GM19239 (cell line): ENCODE measurements at places on chromosomes 4 and X.

DNA sequence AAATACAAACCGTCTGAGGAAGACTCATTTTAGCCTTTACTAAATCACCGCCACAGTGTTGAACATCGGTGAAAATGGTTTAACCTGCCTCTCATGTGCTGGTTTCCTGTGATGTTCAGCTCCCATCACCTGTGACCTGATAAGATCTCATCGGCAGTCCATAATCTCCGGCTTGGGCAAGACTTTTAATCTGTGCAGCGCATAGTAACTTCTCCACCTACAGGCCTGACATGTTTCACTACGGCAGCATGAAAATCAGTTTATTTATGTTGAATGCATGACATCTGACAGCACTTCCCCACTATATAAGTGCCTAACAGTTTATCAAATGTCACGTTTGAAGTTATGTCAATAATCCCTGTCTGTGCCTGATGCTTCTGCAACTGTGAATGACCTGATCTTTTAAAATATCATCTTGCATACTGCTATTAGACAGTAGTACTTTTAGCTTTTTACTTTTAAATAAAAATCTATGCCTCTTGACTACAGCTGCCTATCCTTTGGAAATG is 1919.8 kb upstream of the AGA start:
- DNase-seq: no peak

DNA sequence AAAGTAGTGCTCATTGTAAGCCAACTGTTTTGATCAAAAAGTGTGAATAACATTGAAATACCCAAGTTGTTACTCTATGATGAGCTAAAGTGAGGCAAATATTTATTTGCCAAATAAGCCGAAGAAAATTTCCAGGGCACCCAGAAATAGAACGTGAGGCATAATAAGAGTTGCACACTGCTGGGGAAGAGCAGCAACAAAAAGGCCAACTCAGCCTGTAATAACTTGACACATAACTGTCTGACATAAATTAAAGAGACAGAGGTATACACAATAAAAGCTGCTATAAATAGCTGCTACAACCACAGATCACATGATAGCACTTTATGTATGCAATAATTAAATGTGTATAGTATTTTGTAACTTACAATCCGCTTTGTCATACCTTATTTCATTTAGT is 2.0 kb upstream of the ABCB7 start:
- no peak for DNase-seq

GRCh38 chr4:186940476-186940875 is 216.8 kb upstream of the FAT1 start:
- no peak for DNase-seq

- no peak for DNase-seq
Observed at GRCh38 chrX:313546-313945, 5.0 kb downstream of the GTPBP6 start.

DNA sequence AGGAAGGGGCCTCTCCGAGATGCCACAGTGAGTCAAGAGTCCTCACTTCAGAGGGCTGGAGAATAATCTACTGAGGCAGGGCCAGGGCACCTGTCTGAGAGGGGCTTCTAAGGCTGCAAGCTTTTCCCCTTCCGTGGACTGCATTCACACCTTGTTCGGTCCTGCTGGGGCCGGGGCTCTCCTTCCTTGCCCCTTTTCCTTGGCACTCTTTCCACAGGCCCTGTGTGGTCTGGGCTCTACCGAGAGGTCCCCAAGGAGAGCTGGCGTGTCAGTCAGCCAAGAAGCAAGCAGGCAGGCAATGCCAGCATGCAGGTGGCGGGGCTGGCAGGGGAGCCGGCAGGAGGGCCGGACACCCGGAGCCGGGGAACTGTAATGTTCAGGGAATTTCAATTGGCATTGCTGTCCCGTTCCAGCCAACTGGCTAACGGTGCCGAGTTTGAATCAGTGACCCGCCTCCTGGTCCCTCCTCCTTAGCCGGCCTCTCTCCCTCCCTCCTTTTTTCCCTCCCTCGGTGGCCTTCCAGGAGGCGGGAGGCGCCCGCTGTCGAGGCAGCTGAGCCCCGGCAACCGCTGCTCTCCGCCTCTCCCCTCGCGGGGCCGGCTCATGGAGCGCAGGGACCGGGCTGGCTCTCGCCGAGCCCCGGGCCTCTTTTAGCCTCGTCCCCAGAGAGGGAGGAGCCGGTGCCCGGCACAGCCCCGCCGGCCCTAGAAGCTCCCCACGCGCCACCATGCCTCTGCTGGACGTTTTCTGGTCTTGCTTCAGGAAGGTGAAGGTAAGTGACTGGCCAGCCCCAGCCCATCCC is at the start of gene STARD8:
STARD8 (plus strand) TSS at position 511 of the 802 bp plus-strand sequence; CDS start at position 728, 217 bp downstream.
- no peak for DNase-seq

DNA sequence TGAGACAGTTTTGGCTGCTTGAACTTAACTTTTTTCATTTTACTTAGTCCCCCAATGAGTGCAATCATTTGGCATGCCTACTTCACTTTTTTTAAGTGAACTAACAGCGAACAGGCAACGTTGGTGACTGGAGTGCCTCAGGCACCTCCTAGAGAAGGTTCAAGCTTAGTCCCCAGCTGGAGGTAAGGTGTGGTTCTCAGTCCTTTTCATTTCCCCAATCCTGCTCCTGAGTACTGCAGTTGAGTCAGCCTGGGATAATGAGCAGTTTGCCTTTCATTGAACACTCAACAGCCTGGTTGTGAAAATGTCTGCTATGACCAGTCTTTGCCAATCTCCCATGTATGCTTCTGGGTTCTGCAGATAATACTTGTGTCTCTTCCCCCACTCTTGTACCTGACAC is 109.5 kb downstream of the CDKL5 start:
- DNase-seq: no peak

GRCh38 chrX:26845056-26845455 is 618.1 kb downstream of the PPP4R3C start:
- no peak for DNase-seq

- DNase-seq: no peak
Observed at GRCh38 chr4:54227256-54228055, 1.6 kb upstream of the PDGFRA start.

- DNase-seq: no peak
Observed at GRCh38 chr4:142595222-142595871, 250.8 kb downstream of the INPP4B start.

- DNase-seq: no peak
Observed at GRCh38 chrX:6667048-6667768, 132.3 kb upstream of the VCX3A start.

DNA sequence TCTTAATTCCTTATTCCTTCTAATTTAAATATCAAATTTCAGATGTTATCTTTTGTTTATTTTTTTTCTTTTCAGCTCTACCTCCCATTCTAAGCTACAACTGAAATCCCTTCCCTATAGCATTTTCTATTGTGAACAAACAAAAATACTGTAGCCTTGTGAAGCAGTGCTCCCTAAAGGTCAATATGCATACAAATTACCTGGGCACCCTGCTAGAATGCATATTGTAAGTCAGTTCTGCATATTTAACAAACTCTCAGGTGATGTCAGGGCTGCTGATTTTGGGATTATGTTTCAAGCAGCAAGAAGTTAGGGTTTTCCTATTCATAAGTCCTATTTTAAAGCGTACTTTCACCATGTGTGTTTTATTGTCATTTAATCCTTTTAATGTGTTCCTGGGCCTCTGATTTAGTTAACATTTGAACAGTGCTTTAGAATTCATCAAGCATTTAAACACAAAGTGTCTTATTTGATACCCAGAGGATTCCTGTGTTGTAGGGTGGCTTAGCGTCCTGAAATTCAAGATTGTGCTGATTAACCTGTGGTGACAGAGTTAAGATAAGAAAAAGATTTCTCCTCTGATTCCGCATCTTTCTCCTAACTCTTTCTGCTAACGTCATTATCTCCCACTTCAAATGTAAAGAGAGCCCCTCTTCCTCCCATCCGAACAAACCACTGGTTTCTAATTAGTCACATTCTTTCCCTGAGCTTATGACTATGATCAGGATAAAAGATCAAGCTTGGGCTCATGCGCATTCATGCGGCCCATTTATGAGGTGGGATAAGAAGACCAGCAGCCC is 221.3 kb downstream of the ANK2 start:
- no peak for DNase-seq

DNA sequence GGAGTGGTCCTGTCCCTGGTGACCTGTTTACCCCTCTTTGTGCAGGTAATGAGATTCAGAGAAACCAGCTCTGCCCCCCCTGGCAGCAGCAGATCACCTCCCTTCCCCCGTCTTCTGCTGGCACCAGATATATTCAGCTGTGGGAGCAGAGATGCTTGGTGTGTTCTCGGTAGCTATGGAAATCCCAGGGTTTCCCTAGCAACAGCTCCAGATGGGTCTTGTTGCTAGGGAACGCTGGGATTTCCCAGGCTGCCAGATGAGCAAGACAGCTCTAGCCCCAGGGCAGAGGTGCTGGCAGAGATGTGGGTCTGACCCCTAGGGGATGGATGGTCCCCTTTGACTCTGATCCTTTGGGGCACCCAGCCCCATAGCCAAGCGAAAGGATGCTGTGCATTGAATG is 20.2 kb downstream of the CETN2 start:
- no peak for DNase-seq

- DNase-seq: no peak
Observed at GRCh38 chr4:24701683-24702082, 93.7 kb upstream of the SOD3 start.

DNA sequence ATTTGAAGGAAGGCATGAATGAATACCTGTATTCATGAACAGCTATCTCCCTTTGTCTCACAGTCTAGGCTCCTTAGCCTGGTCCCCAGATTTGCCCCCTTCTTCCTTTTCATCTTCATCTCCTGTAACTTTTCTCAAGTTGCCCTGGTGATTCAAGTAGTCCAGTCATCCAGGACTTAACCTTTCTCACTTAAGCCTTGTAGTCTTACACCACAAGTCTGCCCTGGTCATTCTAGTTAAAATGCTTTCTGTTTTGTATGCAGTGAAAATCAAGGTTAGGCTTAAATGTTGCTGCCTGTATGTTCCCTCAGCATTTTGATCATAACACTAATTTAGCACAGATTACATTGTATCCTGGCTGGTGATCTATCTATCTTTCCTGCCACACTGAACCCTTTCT is 58.5 kb upstream of the SLC7A11 start:
- no peak for DNase-seq

DNA sequence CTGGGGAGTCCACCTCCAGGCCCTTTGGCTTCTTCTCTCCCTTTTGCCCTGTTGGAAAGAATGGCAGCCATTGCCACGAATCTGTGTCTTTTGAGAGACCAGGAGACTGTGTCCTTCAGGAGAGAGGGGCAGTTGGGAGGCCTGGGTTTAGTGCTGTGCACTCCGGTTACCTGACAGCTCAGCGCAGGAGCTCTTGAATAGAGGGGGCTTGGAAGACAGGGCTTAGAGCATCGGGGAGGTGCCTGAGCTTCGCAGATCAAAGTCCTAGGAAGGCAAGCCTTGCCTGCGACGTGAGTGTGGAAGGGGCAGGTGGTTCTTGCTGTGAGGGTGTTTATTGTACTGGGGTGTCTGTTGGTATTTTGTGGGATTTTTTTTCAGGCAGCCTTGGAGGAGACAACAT is 41.9 kb upstream of the TADA2B start:
- DNase-seq: no peak

- no peak for DNase-seq
Observed at GRCh38 chr4:110224142-110224541, 25.7 kb upstream of the ELOVL6 start.

DNA sequence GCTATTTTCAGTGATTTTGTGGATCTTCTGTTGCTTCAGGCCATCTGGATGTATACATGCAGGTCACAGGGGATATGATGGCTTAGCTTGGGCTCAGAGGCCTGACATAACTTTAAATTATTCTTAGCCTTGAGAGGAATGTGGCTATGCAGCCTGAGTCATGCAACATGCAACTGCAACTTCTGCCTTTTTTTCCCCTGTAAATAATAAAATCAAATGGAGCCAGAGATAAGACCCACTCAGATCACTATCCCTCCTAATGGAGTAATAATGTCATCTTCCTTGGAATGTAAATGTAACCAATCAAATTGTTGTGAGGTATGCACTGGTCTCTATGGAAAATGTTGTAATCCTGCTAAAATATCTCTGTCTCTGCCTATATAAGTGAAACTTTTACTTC is 54.9 kb downstream of the MAGEB17 start:
- no peak for DNase-seq

DNA sequence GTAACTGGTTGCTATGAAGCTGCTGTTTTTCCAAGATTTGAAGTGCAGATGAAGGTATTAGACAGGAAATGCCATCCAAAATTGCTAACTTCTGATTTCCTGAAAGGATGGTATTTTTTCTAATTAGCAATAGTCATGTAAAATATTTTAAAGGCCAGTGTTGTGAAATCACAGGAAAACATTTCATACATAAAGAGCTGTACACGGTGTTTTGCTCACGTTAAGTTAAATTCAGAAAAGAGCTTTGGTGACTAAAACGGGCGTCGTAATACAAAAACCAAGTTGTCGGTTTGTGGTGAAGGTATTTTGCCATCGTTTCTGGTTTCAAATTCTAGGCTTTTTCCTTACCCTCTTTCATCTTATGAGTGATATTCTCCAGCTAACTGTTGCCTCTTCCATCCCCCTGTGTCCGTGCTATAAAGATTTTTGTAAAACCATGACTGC is 39.8 kb downstream of the AFF1 start:
- DNase-seq: no peak

DNA sequence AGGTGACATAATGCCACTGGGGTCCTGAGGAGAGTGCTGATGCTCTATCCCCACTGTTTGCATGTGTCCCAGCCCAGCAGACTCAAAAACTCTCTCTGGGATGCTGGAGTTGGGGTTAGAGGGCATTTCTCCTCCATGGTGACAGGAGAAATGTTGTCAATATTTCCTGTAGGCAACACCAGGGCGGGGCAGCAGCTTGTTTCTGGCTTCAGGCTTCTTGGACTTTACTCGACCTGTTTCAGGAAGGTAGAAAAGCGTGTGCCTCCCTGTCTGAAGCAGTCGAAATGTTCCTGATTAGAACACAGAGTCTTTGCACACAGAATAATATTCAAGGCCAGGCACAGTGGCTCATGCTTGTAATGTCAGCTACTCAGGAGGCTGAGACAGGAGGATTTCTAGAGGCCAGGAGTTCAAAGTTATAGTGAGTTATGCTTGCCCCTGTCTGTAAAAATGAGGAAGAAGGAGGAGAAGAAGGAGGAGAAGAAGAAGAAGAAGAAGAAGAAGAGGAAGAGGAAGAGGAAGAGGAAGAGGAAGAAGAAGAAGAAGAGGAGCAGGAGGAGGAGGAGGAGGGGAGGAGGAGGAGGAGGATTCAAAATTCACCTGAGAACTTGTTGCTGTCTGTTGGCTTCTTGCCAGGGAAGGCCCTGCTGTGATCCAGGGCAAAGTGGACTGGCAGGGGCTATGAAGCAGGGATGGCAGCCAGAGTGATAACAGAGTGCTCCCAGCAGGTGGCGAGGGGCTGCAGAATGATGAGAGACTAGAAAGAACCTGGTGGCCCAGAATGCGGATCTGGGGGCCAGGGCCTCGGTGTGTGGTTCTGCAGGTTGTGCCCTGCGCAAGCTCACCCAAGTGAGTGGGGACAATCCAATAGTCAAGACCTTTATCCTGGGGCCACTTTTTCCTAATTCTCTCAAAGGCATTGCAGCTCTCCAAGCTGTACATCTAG is 82.9 kb downstream of the RTL5 start:
- DNase-seq: no peak
